SHP77 (cell line): ENCODE measurements at places on chromosomes 3 and 15.

DNA sequence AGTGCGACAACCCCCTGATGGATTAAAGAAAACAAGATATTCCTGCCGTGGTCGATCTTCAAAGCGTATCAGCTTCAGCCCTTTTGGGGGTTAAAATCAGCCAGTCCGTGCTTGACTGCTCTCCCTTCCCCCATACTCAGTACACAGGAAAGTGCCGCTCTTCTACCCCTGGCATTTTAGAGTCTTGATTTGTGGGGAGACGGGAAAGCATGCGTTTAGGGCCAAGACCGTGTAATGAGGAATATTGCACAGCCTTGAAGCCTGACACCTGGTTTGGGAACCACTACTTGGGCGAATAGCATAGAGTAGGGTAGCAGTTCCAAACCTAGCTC is 540 bp upstream of the EDC3 start:
- no peak for DNase-seq

- DNase-seq, result no peak
These were observed 1.1 kb downstream of the GORASP1 start for GRCh38 chr3:39106281-39106811.

- DNase-seq, result no peak
These were observed 110.0 kb downstream of the ARNT2 start for GRCh38 chr15:80514071-80514780.

DNA sequence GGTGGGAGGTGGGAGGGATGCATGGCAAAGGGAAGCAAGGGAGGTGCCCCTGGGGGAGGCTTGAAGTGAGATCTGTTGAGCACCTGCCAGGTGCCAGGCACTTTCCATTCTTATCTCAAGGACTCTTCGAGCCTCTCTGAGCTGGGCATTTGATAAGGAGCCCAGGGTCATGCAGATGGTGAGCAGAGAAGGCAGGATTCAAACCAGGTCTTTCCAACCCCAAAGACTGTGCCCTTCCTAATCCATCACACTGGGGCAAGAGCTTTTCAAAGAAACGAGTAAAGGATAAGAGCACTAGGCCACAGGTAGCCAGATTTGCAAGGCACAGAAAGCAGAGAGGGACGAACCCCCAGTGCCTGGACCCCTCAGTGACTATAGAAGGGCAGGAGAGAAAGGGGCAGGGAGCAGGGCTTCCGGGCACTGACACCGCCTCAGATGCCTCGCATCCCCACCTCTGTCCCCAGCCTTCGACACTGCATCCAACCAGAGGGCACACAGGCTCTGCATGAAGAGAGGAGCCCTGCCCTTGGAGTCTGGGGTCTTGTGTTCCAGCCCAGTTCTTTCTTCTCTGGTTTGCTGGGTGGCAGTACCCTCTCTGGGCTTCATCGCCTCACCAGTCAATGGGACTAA is 21.0 kb downstream of the IGDCC4 start:
- no peak for DNase-seq

- no peak for DNase-seq
These were observed 24.8 kb downstream of the UQCC5 start for GRCh38 chr3:52561028-52561747.

- DNase-seq, result no peak
These were observed 21.9 kb upstream of the USP13 start for GRCh38 chr3:179630753-179631451.

GRCh38 chr15:80234883-80235282 is 17.1 kb downstream of the CTXND1 start:
- no peak for DNase-seq

- DNase-seq, result no peak
These were observed 98.8 kb downstream of the ADAMTS17 start for GRCh38 chr15:100242989-100243388.

GRCh38 chr3:129352045-129352444 is 73.4 kb downstream of the HMCES start:
- DNase-seq, result no peak

DNA sequence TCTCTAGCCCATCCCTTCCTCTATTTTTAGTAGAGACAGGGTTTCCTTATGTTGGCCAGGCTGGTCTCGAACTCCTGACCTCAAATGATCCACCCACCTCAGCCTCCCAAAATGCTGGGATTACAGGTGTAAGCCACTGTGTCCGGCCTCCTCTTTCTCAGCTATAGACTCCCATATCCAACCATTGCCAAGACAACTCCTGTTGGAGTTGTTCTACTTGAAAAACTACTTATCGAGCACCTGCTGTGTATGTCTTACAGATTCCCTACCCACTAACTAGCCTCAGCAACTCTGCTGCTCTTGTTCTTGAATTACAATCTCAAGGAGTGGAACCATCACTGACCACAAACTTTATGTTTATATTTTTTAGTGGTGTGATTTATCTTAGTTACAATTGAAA is 186.6 kb downstream of the SLC9A9 start:
- no peak for DNase-seq

DNA sequence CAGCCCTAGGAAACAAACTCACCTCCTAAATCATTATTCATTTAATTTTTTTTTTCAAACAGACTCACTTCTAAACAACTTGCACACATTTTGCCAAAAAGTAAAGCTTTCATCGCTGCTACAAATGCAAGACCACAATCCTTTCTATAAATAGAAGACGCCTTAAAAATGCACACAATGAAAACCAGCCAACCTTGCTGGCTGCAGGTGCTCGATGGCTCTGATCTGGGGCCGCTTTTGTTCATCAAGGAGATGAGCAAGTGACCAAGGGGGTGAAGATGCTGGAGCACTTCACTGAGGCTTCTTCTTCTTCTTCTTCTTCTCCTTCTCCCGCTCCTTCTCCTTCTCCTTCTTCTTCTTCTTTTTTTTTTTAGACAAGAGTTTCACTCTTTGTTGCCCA is 12.7 kb upstream of the SLC6A6 start:
- DNase-seq, result no peak

DNA sequence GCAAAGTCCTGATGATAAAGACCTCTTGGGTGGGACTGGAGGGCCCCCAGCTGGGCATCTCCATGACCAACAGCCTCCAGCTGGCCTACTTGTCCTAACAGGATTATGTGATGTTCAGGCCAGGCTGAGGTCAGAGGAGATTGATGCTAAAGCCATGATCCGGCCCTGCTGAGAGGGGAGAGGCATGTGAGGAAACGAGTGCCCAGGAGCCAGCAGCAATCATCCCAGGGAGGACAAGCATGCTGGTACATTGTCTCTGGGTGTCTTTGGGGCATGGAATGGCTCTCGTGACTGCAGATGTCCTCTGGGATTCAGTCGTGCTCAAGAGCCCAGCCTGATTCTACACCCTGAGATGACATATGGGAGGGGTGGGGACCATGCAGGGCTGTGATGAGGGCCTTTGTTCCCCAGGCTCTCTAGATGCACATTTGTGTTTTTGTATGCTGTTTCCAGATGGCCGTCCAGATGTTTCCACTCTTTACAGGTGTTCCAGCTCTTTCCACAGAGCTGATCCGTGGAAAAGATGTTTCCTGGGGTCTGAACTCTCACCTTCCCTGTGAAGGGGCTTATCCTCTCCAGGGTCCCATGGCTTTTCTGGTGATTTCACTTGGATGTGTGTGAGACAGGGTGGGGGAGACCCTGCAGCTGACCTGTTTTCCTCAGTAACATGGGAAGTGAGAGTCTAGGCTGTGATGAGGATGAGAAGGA is 20.2 kb downstream of the SLC24A1 start:
- DNase-seq, result no peak

GRCh38 chr3:157249606-157250005 is 89.7 kb upstream of the CCNL1 start:
- no peak for DNase-seq

DNA sequence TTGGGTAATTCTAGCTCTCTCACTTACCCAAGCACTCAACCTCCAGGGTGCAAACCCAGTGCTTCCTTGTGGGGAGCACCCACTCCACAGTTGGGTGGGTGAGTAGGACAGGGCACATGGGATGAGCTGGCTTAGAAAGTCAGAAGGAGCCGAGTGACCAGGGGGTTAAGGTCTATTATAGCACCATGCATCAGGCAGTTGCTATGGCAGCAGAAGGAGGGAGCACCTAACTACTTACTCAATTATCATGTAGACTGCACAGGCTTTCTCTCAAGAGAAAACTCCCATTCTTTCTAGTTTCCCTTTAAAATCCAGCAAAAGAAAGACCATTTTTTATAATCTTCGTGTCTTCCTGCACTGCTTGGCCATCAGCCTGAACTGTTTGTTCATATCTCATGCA is 163.0 kb downstream of the OCA2 start:
- no peak for DNase-seq

GRCh38 chr3:58868097-58868779 is 181.6 kb downstream of the CFAP20DC start:
- DNase-seq, result no peak

DNA sequence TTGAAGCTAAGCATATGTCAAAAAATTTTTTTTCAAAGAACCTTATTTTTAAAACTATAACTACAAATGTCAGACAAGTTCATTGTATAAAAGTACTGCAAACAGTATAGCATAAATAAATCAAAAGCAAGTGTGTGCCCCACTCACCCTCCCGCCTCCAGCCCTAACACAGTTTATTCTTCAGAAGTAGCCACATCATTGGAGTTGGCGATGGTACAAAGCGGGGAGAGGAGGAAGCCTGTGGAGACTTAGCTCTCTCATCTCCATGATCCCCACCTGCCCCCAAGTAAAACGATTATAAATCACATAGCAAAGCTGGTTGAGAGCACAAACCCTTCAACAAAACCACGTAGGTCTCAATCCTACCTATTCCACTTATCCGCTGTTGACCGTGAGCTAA is 33.6 kb downstream of the FOXP1 start:
- DNase-seq, result no peak

GRCh38 chr3:179958759-179959158 is 78.0 kb downstream of the PEX5L start:
- peak; percentile 66 for DNase-seq

DNA sequence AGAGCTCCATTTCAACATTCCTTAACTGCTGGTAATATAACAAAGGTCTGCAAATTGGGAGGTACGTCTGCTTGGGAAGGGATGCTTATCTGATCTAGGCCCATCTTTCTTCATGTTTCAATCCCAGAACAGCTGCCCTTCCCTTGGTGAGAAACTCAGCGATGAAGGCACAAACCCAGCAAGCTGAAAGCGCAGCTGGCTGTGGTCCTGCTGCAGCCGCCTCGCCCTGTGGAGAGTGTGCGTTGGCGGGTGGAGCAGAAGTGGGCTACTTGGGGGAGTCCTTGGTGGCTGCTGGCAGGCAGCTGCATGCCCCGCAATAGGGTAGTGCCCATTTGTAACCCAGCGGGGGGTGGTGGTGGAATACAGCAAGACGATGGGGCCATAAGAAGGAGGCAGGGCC is 160.6 kb upstream of the WNT5A start:
- no peak for DNase-seq

DNA sequence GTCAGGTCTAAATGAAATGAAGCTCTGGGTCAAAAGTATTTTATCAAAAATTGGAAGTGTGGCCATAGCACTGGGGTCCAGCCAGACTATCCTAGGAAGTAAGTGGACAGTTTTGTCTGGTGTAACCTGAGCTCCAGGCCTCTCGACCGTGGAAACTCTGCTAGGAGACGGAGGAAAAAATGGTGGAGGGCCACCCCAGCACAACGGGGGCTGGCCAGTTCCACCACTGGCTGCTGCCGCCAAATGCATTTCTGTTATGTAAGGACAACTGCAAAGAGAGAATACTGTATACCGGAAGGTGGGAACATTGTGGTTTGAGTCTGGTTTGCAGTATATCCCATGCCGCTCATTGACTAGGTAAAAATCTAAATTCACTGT is 235.7 kb downstream of the GREM1 start:
- DNase-seq, result no peak

- no peak for DNase-seq
These were observed 683.4 kb upstream of the CFAP20DC start for GRCh38 chr3:59733041-59733809.

DNA sequence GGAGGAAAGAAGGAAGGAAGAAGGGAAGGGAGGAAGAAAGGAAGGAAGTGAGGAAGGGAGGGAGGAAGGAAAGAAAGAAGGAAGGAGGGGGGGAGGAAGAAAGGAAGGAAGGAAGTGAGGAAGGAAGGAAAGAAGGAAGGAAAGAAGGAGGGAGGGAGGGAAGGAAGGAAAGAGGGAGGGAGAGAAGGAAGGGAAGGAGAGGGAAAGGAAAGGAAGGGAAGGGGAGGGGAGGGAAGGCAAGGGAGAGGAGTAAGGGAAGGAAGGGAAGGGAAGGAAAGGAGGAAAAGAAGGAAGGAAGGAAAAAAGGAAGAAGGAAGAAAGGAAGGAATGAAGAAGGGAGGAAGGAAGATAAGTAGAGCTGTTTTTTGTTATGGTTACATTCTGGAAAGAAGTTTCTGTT is 141.2 kb downstream of the LRRC3B start:
- DNase-seq, result no peak

DNA sequence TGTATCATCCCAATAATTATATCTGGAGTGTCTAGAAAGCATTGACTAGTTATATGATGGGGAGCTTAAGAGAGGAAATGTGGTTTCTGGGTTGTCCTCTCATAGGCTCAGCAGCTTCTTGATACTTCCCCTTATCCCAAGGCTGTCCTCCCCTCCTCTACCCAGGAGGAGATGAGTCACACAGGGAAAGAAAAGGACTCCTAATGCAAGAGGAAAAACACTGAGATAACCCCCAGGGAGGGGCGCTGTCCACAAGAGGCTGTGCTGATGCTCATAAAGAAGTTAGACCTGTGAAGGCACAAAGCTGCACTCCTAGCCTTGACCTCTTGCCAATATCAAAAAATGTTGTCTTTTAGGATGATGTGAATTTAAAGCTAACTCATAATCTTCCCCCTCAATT is 28.8 kb upstream of the GYG1 start:
- DNase-seq, result peak; percentile 29

DNA sequence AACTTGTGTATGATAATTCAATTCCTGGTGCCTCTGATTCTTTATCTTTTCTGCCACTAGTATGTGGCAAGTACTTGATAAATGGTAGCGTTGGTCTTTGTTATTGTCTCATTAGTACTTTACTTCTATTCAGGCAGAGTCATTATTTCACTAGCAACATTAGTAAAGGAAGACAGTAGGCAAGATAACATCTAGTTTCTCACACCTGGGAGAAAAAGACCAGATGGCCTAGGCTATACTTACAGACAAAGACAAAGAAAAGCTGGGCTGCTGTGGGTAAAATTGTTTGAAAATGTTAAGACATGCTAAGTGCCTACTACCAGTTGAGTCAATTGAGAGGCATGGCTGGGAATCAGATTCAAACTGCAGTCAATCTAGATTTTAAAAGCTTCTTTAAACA is 198.7 kb upstream of the CMC1 start:
- no peak for DNase-seq

GRCh38 chr3:44513513-44513912 is 36.0 kb upstream of the ZNF445 start:
- DNase-seq, result no peak

DNA sequence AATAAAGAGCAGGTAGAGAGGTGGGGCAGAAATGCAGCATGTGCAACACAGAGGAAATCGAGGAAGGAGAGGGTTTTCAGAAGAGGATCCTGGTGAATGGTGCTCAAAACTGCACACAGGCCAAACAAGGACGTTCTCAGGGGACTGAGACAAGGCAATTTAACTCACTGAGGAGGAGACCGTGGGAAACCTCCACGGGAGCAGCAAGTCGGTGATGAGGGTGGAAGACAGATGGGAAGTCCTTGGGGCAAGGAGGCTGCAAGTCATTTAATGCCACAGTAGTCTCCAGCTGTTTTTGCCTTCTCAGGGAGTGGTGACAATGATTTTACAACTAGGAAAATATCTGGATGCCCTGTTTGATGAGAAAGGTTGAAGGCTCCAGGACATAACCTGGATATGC is 11.5 kb upstream of the PDIA5 start:
- DNase-seq, result no peak
